ENCODE measurements at places on chromosomes 7 and 10.

- DNase-seq: no peak
Observed at GRCh38 chr7:43825391-43825808, 43.9 kb downstream of the MRPS24 start.

GRCh38 chr7:24898691-24899090, 81.3 kb downstream of the OSBPL3 start:
- no peak for DNase-seq

GRCh38 chr10:77268721-77269120, 368.9 kb downstream of the KCNMA1 start:
- DNase-seq: no peak

GRCh38 chr10:9228771-9229170, 1174.3 kb downstream of the GATA3 start:
- DNase-seq: no peak

GRCh38 chr7:114087653-114088469, 169.1 kb upstream of the PPP1R3A start:
- DNase-seq: no peak

DNA sequence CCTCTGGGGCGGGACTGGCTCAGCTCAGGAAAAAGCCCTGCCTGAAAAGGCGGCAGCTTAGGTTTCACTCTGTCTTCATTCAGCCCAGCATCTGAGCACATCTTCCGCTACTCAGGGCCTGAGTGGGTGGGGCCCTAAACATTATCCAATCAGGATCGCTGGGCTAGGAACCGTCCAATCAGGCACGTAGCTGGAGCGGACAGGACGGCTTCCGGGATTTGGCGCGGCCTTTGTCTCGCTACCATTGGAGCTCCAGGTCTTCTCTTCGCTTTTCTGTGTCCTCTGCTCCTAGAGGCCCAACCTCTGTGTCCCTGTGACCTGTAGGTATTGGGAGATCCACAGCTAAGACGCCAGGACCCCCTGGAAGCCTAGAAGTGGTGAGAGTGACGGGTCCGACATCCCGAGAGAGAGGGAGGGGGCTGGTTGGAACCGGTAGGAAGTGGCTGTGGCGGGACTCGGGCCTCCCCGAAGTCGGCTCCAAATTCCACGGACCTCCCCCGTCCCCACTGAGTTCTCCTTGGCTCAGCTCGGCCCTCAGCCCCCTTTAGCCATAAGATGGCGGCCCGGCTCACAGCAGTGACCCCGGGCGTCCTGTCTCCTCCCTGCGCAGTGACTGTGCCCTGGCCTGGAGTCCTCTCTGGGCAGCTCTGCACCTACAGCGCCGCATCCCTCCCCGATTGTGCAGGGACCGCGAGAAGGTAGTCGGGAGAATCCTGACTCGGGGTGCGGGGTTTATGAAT, 99.1 kb downstream of the ZNF680 start:
- DNase-seq: peak; percentile 11

DNA sequence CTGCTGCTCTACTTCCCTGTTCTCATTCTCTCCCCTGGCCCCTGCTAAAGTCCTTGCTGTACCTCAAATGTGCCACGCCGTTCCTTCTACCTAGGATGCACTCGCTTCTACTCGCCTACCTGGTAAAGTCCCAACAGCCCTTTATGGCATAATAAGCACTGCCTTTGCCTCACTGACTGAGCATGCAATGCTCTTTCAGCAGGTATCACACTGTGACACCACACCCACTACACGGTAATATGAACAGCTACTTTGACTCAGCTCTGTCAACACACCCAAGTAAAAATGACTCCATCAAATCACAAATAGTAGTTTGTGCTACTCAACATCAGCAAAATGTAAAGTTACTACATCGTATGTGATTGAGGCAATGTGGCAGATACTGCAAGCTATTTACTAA, 37.6 kb downstream of the FAM204A start:
- DNase-seq: no peak

DNA sequence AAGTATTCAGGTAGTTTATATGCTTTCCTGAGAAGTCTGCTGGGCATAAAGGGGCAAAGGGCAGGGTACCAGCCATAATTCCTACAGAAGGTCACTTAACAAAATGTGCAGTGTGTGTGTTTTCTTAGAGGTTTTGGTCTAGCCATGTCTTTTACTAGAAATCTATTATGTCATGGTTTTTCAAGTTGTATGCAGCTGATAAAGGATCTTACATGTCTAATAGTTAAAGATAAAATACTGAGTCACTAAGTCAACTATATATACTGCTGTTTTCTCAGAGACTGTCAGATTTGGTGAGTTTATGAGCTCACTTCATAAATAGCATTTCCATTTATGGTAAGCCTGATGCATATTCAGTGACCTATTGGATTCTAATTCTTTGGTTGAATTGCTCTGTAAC, 7.7 kb downstream of the CASP2 start:
- no peak for DNase-seq

DNA sequence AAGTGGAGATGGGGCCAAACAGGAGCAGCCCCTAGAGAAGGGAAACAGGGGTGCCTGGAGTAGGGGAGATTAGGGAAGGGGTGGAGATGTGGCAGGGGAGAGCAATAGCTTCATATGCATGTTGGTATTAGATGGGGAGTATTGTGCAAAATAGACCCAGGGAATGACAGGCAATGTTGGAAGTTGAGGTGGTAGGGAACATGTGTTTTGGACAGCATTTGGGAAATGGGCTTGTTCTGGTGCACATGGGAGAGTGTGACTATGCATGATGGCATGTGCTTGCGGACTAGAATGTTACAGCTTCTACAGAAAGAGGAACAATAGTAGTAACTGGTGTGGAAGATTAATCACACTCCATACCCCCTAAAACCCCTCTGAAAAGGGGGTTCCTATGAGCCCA, 10.4 kb downstream of the PAX2 start:
- no peak for DNase-seq

DNA sequence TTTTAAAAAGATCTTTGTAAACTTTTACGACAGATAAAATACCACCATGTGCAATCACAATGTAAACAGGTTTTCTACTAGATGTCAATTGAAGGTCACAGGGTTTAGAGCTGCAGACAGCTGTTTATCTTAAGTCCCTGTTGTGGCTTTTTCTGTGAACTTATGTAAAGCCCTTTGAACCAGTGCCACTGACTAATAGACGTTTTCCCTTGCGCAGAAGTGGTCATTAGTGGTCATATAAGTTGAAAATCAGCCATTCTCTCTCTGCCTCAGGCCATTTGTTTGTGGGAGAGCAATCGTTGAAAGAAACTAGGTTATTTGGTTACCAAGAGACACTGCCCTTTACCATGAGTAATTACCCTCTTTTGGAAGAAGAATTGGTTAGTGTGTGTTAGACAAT, 23.9 kb downstream of the CACNB2 start:
- DNase-seq: no peak

GRCh38 chr10:124092860-124093773, at the start of gene CHST15:
CHST15 (minus strand) TSS chr10:124093598; CDS start chr10:124046212, 47,386 bp downstream.
- no peak for DNase-seq

GRCh38 chr7:155145477-155146255, 75.5 kb downstream of the HTR5A start:
- DNase-seq: no peak

GRCh38 chr10:113067501-113067900, 117.5 kb downstream of the TCF7L2 start:
- DNase-seq: no peak

DNA sequence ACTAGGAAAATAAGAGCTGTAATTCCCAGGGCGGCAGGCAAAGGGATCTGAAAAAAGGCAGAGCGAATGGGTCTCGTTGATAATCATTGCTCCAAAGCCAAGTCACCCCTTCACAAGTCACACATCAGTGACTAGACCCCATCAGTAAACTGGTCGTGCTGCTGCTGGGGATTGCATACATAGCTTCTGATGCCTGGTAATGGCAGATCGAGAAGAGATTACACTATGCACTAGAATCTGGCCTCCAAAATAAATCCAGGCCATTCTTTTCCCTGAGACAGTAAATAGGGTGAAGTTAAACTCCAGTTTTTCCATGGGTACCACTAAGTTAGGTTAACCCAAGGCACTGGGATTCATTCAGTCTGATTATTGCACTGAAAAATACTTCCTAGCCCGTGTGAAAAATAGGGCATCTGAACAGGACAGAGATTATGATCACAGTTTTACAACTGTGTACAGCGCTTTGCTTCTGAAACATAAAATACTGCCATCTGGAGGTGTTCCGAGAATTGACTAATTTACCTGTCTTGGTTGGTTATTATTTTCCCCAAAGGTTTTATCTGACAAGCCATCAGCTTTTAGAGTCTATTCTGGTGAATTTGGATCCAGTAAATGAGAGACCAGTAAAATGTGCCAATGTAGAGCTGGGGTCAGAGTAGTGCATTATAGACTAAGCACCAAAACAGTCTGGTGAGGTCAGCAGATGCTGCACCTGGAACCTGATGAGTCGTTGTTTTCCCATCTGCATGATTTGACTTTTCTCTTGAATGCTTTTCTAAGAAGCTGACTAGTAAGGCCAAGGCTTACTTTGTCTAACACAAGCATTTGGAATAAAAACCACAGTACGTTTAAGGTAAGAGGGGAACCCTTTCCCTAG, 82.9 kb upstream of the AFAP1L2 start:
- DNase-seq: no peak

GRCh38 chr7:4787947-4788626, 12.7 kb downstream of the AP5Z1 start:
- DNase-seq: no peak

DNA sequence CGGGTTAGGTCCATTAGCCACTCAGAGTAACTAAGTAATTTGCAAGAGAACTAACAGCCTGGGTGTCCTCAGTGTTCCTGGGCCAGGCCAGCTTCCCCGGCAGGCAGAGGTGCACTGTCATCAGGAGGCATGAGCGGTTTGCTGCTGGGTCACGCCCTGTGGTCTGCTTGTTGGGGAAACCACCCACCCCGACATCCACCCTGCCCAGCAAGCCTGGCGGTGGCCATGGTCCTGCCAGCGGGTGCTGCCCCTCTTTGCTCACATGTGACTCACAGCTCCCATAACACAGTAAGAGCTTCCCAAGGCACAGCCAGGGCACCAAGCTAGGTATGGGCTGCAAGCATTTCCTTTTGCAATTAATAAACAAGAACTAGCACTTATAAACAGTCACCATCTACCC, 75.9 kb downstream of the RGS10 start:
- peak; percentile 20 for DNase-seq

GRCh38 chr10:18793951-18794350, 134.7 kb downstream of the ARL5B start:
- no peak for DNase-seq

- DNase-seq: no peak
Observed at GRCh38 chr7:101681170-101682007, 52.3 kb upstream of the MYL10 start.

- DNase-seq: no peak
Observed at GRCh38 chr7:127346575-127347256, 45.8 kb downstream of the ZNF800 start.

DNA sequence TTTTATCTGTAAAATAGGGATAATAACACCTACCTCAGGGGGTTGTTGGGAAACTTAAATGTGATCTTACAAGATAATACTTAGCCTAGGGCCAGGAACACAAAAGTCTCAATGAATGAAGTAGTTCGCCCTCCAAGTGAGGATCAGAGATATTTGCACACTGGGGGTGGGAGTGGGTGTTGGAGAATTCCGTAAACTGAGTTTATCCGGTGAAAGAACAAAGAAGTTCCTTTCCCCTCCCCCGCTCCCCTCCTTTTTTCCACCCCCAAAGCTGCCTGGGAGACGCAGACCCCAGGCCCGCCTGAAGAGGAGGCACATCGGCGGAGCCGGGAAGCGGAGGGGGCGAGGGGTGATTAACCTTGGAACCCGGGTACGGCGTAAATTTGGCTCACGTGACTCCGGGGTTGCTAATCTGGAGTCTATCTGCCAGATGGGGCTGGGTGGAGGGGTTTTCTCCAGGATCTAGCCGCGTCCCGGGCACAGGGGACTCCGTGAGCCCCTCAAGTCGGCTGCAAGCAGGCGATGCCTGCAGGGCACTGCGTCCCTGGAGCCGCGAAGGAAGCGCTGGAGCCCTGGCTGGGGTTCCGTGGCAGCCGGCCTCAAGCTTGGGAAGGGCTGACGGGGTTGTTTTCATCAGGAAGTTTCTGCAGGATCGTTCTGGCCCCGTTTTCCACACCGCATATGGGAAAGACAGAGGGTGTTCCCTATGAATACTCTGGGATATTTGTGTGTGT, 1.4 kb upstream of the PODXL start:
- DNase-seq: no peak

DNA sequence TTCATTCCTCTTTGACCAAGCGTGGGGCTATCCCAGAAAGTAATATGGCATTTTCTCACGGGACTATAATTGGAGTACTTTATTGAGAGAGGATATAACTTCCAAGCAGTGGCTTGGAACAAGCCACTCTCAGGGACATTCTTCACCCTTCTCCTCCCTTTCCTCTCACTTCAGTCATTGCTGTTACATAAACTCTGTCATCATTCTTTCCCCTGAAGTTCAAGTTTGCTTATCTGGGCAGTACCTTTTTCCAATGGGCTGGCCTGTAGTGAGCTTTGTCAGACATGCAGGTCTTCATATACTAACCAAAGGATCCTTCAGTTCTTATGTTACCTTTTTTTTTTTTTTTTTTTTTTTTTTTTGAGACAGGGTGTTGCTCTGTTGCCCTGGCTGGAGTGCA, 58.7 kb upstream of the KMT2E start:
- no peak for DNase-seq

GRCh38 chr7:137916564-137916963, 69.8 kb upstream of the DGKI start:
- no peak for DNase-seq

DNA sequence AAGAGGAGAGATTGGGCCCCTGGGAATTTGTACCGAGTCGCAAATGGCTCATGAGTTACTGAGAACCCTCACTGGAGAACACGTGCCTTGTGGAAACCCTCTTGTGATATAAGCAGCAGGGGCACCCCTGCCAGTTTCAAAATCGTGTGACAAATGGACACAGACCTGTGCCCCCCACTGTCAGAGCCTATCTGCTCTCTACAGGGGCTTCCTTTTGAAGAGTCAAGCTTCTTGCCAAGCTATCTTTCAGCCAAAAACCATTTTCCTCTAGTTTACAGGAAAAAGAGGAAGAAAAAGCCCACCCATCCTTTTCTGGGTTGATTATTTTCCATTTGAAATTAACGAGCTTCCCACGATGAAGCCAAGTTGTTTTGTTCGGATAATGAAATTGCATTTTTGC, 64.1 kb upstream of the MPP7 start:
- DNase-seq: no peak

GRCh38 chr7:104973227-104973626, 40.8 kb upstream of the KMT2E start:
- no peak for DNase-seq

- DNase-seq: no peak
Observed at GRCh38 chr7:128037081-128037480, 5.8 kb upstream of the LRRC4 start.

DNA sequence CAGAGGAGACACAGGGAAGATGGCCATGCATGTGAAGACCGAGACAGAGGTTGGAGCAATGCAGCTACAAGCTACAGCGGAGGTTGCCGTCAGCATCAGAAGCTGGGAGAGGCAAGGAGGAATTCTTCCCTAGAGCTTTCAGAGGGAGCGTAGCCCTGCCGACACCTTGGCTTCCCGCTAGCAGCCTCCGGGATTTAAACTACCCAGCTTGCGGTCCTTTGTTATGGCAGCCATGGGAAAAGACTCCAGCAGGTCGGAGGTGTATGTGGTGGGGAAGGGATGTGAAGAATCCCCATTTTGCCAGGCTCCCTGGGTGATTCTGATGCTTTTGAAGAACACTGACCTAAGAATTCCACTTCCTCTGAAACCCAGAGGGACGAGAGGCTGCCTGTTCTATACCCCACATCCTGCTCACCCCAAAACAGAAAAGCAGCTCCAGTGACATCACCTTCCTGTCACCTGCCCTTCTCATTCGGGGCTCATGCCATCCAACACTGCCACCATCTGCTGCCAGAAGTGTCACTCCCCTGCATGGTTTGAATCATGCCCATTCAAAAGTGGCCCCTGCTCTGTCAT, 3.3 kb upstream of the SEPHS1 start:
- DNase-seq: no peak

- no peak for DNase-seq
Observed at GRCh38 chr7:27994639-27995038, 186.0 kb downstream of the JAZF1 start.

Data from T-helper 9 cell (primary cell).